ENCODE measurements at places on chromosomes 6 and 20.

- DNase-seq, result no peak
Measured at GRCh38 chr6:47221565-47221964, 88.1 kb downstream of the TNFRSF21 start.

DNA sequence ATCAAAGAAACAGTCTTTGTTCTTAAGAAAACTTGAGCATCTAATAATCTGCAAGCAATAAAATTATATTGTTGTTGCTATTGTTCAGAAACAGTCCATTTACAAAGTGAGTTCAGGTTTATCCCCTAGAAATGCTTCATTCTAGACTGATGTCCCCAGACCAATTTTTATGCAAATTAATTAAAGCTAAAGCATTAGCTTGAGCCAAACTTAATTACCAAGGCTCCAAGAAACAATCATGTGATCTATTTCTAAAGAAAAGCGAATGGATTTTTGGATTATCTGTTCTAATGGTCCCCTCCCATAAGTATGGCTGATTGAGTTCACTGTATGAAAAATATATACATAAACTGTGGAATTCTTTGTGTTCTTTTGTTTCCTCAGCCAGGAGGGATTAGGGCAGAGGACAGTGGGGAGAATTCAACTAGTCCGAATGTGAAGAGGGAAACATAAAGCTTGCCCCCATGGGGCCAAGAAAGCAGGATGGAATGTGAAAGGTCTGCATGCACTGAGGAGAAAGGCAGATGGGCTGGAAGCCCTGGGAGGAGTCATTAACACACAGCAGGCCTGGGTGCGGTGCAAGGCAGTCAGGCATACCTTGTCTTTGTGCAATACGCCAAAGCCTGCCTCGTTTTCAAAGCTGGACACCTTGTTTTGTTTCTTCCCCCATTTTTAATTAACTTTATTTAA lies 597.1 kb downstream of the KIF16B start:
- DNase-seq, result no peak

GRCh38 chr6:19836799-19837510 lies at the start of gene ID4:
Gene ID4, plus strand, starts transcription at chr6:19837370. Its CDS starts 385 bp downstream, at chr6:19837755.
- DNase-seq, result peak; percentile 0

- no peak for DNase-seq
Measured at GRCh38 chr6:154298297-154298696, 58.3 kb downstream of the IPCEF1 start.

- DNase-seq, result no peak
Measured at GRCh38 chr6:118787724-118788423, 106.1 kb upstream of the ASF1A start.

DNA sequence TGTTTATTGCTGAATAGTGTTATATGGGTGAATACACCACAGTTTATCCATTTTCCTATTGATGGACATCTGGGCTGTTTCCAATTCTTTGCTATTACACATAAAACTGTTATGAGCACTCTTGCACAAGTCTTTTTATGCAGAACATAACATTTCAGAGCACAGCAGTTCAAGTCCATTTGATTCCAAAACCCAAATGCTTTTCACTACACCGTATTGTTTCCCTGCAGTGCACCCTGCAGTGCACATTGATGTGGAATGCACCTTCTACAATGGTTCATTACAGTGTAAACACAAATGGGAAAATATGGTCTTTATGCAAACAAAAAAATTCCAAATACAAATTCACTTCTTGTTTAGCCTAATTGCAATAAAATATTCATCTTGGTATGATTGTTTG lies 3.6 kb upstream of the SLC2A12 start:
- no peak for DNase-seq

DNA sequence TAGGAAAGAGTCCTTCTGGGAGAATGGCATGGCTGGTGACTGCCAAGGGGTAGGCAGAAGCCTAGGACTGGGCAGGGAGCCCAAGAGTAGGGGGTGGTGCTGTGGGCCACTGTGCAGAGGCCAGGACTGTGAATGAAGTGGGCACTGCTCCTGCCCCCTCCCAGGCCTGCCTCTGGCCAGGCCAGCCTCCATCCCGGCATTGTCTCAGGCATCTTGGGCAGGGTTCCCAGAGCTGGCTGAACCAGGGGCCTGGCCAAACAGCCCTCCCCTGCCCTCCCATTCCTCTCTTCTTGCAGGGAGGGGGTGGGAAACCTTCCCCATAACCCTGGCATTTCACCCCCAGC lies 81.6 kb downstream of the MRPL14 start:
- no peak for DNase-seq

- no peak for DNase-seq
Measured at GRCh38 chr6:89500611-89501010, 67.7 kb downstream of the ANKRD6 start.
